RCC 7860 (cell line): ENCODE measurements at places on chromosomes 4 and X.

GRCh38 chr4:177596991-177597390 is 154.8 kb upstream of the AGA start:
- DNase-seq: no peak

DNA sequence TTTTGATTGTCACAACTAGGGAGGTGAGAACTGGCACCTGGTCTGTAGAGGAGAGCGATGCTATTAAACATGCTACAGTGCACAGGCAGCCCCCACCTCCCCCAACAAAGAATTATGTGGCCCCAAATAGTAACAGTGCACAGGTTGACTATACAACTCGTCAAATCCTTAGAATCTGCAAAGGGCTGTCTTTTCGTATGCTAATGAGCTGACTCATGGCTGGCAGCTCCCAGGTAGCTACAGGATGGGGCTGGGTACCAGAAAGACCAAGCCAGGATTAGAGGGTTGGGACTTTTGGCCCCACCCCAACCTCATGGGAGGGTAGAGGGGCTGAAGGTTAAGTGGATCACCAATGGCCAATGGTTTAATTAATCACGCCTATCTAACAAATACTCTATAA is 104.7 kb upstream of the SORBS2 start:
- no peak for DNase-seq

GRCh38 chr4:187019896-187020295 is 296.2 kb upstream of the FAT1 start:
- no peak for DNase-seq

DNA sequence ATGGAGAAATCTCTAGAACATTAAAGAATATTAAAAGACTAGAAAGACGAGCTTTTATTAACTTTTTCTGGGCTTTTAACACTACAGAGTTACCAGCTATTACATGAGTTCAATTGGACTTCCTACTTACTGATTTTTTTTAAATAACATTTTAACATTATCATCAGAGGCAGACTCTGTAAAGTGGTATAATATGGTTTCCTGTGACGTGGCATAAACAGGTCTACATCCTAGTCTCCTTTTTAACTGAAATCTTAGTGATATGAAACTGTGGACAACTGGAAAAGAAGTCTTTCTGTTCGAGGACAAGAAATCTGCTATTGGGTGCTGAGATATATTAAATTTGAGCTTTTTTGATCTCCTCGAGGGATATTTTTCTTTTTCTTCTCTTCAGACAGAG is 48.7 kb upstream of the ABCG2 start:
- no peak for DNase-seq

- no peak for DNase-seq
Observed at GRCh38 chr4:87018753-87019152, 83.9 kb downstream of the AFF1 start.

GRCh38 chrX:32599156-32599555 is 612.2 kb downstream of the DMD start:
- DNase-seq: no peak
